ENCODE measurements at places on chromosomes 1 and 21. TPM values are rescaled to one million over a fixed set of nuclear protein-coding genes. Genes with fewer than 3 reads are reported as not detected.

ICOSLG gene
- 1.6 TPM for total RNA-seq

MYCL gene
- total RNA-seq, result 0.19 TPM

GRCh38 chr1:58813361-58813760, 29.5 kb upstream of the JUN start:
- DNase-seq, result no peak

DNA sequence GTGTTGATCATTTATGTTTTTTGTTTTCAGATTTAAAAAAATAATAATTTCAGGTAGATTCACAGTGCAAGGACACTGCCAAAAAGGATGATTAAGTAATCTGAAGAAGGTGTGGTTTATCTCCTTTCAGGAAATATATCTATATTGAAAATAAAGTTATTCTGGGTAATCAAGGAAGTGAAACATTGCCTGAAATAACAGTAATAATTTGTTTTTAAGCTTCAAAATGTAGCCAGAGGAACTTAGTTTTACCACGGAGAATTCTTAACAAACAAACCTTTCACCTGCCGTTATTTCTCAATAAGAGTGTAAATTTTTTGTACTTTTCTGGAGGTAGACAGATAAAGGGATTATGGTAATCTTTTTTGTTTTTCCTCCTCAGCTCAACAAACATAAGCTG, 2.9 kb upstream of the DPH5 start:
- DNase-seq, result no peak

DNA sequence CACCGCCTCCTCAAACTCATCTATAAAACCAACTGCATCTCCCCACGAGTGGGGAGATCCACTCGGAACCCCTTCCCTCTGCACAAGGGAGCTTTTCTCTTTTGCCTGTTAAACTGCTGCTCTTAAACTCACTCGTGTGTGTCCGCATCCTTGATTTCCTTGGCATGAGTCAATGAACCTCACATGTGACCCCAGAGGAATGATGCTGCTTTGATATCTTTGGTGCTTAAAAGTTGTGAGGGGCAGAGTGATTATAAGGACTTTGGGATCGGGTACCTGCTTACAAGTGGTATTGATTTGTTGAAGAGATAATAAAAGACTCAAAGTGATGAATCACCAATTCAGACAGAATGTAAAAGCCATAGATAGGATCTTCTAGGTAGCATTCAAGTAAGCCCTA, 125.3 kb downstream of the GREM2 start:
- DNase-seq, result no peak

GRCh38 chr1:162835157-162835899, 25.6 kb downstream of the CCDC190 start:
- no peak for DNase-seq

- no peak for DNase-seq
Observed at GRCh38 chr1:96968541-96968940, 247.0 kb downstream of the PTBP2 start.

GRCh38 chr1:168180148-168180524, 1.4 kb downstream of the TIPRL start:
- no peak for DNase-seq

CASZ1 gene
- 53.1 TPM for total RNA-seq

DNA sequence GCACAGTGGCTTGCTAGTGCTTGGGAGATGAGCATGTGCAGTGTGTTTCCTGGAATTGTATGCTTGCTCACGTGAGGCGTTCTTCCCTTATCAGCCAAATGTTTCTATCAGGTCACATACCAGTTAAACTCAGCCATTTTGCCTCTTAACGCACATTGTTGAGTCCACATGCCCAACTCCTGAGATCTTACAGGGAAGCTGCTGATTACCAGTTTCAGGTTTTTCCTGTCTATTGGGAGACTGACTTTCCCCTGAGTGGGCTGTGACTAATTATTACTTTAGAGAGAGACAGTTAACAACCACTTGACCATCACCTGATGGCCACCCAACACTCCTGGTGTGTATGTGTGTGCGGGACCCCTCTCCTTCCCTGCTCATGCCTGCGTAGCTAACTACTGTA, 161.3 kb upstream of the PTGFR start:
- no peak for DNase-seq

- no peak for DNase-seq
Observed at GRCh38 chr1:54989473-54989872, 9.0 kb downstream of the TMEM61 start.

GRCh38 chr1:46370214-46370633, 23.9 kb upstream of the FAAH start:
- DNase-seq, result no peak

GRCh38 chr1:206705191-206705590, 20.5 kb downstream of the MAPKAPK2 start:
- peak; percentile 86 for DNase-seq

SLAMF8 gene
- total RNA-seq, result 1.3 TPM

APCS gene
- total RNA-seq, result not detected

DNA sequence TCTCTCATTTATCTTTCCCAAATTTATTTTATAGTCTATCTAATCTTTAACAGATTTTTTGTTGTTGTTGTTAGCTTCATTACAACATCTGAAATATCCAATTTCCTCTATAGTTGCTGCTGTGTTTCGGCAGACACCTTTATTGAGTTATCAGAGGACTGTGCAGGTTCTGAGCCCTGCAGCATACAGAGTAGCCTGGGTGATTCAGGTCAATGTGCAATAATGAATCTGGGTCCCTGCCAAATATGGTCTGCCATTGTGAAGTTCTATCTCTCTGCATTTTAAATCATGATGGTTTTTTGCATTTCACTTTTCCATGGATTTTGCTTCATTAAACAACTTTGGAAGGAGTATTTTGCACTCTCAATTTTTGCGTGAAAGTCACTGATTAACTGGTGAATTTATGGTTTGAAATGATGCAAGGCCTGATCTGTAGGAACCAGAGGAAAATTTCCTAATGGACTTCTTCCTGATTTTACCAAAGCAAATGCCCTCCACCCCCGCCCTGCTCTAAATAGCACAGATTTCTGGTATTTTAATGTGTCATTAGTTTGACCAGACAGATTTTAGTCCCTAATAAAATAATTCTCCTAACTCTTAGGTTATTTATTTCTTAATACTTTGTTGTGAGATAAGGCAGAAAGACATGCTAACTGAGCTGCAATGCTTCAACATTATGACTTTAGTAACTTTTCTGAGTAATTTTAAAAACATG, 402.3 kb downstream of the PTBP2 start:
- no peak for DNase-seq

DNA sequence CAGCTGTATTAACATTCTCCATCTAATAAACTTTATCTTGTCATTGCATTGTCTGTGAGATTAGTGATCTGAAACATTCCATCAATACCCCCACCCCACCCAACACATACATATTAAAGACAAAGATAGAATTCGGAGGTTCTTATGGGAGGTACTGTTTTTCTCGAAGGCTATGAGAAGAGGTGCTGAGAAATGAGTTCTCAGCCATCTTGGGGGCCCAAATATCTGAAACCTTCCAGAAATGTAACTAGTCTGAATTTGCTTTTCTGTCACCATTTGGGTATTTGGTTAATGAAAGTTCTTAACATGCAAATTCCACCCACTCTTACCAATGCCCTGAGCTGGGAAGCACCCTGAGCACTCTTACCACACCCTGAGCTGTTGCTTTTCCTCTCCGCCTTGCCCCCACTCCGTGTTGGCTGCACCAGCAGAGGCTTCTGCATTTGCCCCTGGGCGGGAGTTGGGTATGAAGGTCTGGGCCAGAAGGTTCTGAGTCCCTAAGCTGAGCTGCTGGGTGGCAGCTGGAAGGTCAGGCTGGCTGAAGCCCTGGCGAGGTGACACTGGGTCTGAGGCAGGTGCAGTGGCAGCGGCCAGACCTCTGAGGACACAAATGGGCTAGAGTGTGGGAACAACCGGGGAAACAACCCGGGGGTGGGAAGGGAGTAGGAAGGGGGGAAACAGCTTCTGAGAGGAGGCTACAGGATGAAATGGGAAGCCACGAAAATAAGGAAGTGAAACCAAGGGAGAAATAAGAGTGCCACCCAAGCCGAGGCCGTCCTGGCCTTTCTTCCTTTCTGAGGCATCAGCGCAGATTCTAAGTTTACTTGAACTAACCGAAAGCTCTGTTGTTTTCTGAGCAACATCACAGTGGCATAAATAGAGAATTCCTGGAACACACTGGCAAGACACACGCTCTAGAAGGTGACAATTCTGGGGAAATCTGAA, 26.3 kb upstream of the IER5 start:
- peak; percentile 60 for DNase-seq

Measured in psoas muscle (tissue), 8 donors.